GM12892 (cell line): ENCODE measurements at places on chromosomes 7 and 10.

GRCh38 chr10:61935077-61935476, 33.6 kb downstream of the ARID5B start:
- DNase-seq: no peak

DNA sequence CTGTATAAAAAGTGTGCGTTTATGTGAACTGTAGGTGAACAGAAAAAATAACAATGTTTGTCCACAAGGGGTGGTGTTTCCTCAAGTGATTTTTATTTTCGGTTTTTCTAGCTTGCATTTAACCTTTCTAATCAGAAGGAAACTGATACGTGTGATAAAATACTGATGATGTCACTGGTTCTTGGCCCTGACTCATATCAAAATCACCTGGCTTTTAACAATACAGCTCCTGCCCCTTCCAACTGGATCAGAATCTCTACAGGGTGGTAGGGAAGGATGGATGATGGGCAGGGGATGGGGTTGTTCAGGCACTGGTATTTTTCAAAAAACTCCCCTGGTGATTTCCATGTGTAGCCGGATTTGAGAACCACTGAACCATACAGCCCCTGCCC, 10.9 kb downstream of the NPFFR1 start:
- DNase-seq: no peak

- no peak for DNase-seq
These were observed 8.1 kb upstream of the PRKG1 start for GRCh38 chr10:51066231-51066630.

- no peak for DNase-seq
These were observed 148.9 kb downstream of the ARID5B start for GRCh38 chr10:62050346-62050892.

DNA sequence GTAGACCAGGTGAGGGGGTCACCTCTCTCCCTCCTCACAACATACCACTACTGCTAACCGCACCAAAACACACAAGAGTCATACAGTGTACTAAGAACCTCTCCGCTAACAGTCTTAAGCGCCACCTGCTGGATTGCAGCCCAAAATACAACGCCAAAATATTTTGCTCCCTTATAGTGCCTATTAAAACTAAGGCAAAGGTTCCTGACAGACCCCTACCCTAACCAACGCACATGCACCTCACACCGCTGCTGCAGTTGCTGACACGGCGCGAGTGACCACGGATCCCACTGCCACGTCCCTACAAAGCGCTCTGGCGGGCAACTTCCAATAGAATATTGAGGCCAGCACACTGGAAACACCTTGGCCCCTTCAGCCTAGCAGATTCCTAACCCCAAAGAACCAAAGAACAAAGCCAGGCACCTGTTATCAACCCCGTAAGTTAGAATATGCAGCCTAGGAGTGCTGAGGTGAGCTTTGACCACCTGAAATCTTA, 563.6 kb upstream of the SEMA3D start:
- DNase-seq: no peak

GRCh38 chr10:131320860-131321604, 9.5 kb upstream of the TCERG1L start:
- DNase-seq: no peak
